HCT116 (cell line): ENCODE measurements at places on chromosomes 13 and 19.

GRCh38 chr13:28489524-28489931 is 5.4 kb downstream of the FLT1 start:
- no peak for DNase-seq

DNA sequence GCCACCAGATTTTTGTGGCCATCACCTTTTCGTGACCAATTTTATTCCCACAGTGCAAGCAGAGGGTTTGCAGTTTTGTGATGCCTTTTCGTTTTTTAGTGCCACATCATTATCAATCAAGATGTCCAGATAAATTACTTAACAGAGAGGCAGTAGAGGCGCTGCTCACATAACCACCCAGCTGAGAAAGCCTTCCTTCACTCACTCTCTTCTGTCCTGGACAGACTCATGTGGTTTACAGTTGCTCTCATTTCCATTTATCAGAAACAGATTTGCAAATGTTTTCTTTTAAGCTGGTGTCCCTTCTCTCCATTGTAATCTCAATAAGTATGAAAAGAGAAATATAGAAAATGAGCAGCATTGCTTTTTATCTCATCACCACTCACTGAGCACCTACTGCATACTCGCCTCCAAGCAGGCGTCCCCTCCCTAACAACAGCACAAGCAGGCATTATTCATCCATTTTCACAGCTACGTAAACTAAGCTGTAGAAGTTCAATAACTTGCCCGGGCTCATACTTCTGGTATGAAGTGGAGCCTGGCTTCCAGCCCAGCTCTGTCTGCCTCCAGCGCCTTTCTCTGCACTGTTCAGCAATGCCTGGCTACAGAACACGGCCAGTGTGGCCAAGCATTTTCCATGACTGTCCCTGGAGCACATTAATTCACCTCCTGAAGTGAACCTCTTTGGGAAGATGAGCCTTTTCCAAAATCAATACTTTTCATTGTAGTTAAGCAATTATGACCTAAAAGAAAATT is 34.6 kb upstream of the KATNAL1 start:
- DNase-seq: peak; percentile 44

DNA sequence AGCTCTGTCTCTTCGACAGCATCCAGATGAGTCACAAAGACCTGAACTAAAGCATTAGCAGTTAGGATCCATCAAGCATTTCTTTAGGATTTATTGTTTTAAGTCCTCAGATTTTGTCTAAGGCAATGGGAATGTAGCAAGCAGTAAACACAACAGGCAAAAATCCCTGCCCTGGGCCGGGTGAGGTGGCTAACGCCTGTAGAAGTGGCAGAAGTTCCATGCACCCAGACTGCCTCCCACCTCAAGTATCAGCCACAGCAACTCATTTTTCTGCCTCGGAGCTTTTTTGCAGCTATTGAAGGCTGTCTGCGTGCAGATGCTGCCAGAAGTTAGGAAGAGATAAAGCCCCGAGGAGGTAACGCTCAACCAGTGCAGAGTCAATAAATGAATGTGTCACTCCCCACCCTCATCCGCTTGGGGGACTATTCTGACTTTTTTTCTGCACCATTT is 47.1 kb upstream of the MRI1 start:
- DNase-seq: no peak

DNA sequence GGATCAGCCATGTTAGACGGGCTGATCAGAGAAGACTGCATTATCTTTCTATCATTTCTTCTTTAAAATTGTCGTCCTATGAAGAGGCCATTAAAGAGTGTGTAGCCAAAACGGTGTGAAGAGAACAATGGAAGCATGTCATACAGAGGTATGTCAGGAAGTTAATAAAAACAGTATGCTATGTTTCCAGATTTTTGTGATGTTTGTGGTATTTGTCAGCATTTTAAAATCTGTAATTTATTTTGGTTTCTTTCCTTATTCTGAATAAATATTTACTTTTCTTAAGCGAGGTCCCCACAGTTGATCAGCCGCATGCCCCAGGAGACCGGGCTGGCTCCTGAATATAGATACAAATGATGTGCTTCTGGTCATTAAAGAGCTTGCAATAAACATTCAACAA is 142.9 kb upstream of the SERP2 start:
- DNase-seq: no peak

- DNase-seq: no peak
Measured at GRCh38 chr13:46168341-46168740, 13.6 kb downstream of the LCP1 start.

- DNase-seq: no peak
Measured at GRCh38 chr19:49954092-49954829, 6.7 kb downstream of the SIGLEC11 start.
